ENCODE measurements at places on chromosomes 11 and 22. TPM values are rescaled to one million over a fixed set of nuclear protein-coding genes. Genes with fewer than 3 reads are reported as not detected.

- H3K4me1 ChIP-seq = peaks cover 30% of the 10 kb centered on the region
- peak overlapping the region; percentile 72 for H3K4me3 ChIP-seq
- no peak for DNase-seq
These were observed 2.0 kb upstream of the UBXN1 start for GRCh38 chr11:62680825-62681240.

DNA sequence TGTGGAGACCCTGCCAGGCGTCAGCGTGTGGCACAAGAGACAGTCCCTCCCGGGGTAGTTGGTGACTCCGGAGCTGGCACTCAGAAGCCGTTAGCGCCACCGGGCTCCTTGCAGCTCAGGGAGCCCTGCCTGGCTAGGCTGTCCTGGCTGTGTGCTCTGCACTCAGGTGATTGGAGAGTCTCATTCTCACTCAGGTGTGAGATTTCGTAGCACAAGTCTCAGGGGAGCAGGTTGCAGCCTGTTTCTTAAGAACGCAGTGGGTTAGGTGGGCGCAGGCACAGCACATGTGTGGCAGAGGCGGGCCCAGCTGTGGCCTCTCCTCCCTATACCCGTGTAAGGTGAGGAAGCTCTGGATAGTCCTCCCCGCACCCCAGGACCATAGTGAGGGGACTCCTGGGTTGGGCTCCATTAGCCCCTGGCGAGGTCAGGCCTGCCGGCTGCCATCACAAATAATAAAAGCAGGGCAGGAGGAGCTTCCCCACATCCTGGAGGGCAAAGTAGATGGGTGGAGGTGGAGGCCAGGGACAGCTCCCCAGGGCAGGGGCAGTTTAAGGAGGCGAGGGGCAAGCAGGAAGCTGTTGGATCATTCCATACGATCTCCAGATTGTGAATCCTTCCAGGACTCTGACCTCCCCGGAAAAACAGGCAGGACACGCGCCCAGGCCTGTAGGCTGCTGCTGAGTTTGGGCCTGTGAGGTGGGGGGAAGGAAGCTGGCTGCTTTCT lies 39.4 kb downstream of the SBF1 start:
- H3K27me3 ChIP-seq = no peaks in the 10 kb centered on the region
- no peaks in the 10 kb centered on the region for H3K4me1 ChIP-seq
- peaks cover 14% of the 10 kb centered on the region for H3K36me3 ChIP-seq
- DNase-seq = no peak
- no peak overlapping the region for H3K4me3 ChIP-seq
- H3K27ac ChIP-seq = no peak overlapping the region

TIGD3 gene
- 1.1 TPM for total RNA-seq

CD3E gene
- total RNA-seq = 630 TPM

CHST1 gene
- total RNA-seq = 0.23 TPM

- no peak overlapping the region for H3K4me3 ChIP-seq
- H3K36me3 ChIP-seq = no peaks in the 10 kb centered on the region
- no peak for DNase-seq
- no peak overlapping the region for H3K27ac ChIP-seq
- H3K4me1 ChIP-seq = no peaks in the 10 kb centered on the region
These were observed 656.3 kb downstream of the NTM start for GRCh38 chr11:132026746-132027145.

All from activated T-helper 1 cell treated with anti-CD3 and anti-CD28 coated beads, Interleukin-12 subunit alpha, Interleukin-12 subunit beta, Interleukin-2, Interleukin-4 antibody, amounts not matched to agents 30 ng/mL and 10 ng/mL and 1 ng/mL, durations not matched to agents 14 hours and 24 hours and 36 hours (primary cell).